ENCODE measurements at places on chromosomes 12 and 14.
A peak's percentile ranks its signal among the peaks of the same experiment; 100 is the strongest.

DNA sequence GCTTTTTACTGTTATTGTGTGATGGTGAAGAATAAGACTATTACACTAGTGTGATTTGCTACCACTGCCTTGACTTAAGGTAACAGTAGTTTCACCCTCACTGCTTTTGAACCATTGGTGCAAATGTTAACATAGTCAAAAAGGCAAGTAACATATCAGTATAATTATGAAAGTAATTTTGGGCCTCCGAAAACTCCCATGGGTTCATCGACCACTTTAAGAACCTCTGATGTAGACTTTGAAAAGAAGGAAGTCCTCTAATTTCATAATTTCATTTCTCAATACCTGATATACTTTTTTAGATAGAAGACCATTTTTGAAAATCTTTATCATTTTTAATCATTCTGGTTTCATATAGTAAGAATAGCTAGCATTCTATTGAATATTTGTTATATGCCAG lies 57.7 kb downstream of the ETNK1 start:
- no peak for DNase-seq

- DNase-seq: no peak
Observed at GRCh38 chr12:89154743-89155499, 197.4 kb downstream of the DUSP6 start.

DNA sequence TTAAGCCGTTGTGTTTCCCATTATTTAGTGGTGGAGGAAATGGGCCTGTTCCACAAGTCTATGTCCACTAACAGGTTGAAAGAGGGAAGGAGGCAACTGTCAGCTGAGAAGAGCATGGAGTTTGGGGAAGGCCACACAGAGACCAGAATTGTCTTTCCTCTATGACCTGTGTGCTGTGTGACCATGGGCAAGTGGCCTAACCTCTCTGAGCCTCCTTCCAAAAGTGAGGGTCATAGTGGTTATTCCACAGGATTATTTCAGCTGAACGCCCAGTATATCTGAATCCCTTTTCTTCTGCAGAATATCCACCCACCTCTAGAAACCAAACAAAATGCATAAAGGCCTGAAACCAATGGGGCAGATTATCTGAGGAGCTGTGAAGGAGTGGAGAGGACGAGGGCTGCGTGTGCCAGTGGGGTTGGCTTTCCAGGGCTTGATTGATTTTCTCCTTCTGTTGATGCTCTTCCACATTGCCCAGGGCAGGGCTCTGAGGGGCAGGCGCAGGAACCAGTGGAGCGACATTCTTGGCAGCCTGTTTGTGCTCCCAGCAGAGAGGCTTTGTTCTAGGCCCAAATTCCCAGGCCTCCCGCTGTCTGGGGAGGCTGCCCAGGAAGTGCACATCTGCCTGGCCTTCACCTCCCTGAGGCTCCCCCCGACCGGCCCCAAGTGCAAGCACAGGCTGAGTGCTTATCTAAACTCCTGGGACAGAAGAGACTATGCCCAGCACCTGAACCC lies 452.7 kb downstream of the BCL11B start:
- DNase-seq: no peak

DNA sequence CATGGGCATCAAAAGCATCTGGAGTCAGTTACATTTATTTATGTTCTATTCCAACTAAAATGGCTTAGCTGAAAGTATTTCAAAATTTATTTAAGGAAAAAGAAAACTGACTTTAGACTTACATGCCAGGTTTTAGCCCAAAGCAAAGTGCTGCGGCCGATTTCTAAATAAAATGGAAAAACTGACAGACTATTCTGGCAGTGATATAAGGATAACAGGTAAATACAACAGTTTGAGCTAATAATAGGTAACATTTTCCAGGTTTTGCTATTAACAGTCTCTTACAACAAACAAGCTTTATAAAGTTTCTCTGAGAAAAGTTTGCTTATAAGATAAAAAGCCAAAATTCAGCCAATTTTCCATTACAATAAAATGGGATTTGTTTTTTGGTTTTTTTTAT lies 937.2 kb upstream of the FLRT2 start:
- no peak for DNase-seq

- DNase-seq: no peak
Observed at GRCh38 chr12:104911942-104912341, 46.1 kb downstream of the SLC41A2 start.

GRCh38 chr12:14289601-14290000 lies 75.9 kb upstream of the ATF7IP start:
- DNase-seq: no peak

DNA sequence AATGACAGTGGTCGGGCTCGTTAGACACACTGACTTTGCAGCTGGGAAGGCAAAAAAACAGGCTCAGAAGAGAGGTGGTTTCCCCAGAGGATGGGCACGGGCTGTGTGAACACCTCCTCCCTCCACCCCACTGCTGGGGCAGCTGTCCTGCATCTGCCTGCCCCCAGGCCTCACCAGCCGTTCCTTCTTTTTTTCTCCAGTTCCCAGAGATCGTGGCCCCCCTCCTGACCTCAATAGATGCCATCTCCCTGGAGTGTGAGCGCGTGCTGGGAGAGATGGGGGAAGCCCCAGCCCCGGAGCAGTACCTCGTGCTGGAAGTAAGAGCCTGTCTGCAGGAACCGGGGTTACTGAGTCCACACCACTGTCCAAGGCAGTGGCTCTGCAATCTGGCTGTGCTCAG lies 17.4 kb downstream of the MVK start:
- DNase-seq: no peak

- no peak for DNase-seq
Observed at GRCh38 chr14:67385120-67385519, 25.0 kb downstream of the EIF2S1 start.

DNA sequence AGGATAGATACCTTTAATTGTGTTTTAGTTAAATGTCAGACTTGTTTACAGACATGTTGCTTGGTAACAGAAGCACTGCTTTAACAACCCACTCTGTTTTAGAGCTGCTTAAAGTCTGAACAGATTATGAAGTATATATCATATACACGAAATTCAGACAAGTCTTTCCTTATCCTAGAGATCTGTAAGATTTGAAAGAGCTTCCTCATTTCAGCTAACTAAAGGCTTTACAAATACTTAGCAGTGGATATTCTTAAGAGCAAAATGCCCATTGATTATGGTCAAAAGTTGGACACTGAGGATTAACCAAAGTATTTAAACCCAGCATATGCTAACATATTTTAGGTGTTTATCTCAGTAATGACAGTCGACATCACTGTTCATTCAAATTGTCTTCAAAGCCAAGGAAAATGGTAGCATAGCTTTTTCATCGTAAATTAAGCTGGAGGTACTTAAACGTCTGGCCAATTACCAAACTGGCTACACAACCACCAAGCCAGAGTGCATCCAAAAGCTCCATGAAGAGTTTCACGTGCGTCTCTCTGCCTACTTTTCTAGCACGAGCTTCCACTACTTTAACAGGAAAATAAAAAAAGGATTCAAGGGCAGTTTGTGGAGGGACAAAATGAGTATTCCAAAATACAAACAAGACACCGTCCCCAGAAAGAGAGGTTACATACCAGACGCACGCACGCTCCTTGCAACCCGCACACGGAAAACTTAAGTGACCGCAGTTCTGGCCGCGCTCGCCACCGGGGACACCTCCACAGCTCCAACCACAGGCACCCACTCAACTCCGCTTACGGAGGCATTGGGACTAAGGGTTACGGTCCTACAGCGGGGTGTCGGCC lies 565 bp downstream of the CEP83 start:
- DNase-seq: no peak

GRCh38 chr14:71454513-71455332 lies 477.5 kb upstream of the RGS6 start:
- DNase-seq: no peak

DNA sequence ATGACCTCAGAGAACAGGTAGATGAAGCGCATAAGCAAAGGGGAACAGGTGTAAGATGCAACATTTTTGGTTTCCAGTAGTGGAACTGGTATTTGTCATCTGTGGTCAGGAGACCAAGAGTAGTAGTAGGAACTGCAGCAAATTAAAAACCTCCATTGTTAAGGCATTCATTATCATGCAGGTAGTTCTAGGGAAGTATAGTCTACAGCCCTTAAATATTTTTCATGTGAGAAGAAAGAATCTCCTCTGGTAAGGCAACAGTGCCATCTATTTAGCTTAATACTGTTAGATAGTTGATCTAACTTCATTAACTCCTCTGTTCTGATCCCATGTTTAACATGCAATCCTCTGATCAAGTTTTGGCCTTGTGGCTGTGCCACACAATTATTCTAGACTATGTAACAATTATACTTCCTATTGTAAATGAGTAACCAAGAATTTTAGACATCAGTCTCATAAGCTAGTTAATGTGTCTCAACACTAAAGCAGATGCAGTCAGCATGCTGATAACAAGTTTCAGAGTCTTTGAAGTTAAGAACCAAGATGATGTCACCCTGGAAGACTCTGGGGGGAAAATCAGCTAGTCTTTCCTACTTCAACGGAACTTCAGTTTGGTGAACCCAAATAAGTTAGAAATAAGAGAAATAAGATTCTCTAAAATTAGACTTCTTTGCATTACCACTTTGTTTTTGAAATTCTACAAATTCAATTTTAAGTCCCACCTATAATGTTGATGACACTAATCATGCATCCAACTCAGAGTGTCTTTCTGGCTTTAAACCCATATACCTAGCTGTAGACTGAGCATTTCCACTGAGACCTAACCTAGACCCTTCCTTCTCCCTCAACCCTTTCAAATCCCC lies 70.9 kb downstream of the STXBP6 start:
- DNase-seq: no peak

DNA sequence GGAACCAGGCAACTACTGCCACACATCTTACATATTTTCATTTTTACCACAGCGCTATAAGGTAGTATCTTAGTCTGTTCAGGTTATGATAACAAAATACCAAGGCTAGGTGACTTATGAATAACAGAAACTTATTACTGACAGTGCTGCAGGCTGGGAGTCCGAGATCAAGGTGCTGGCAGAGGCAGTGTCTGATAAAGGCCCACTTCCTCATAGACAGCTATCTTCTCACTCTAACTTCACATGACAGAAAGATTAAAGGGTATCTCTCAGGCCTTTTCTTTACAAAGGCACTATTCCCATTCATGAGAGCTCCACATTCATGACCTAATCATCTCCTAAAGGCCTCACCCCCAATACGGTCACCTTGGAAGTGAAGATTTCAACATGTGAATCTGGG lies 59.8 kb upstream of the MDM1 start:
- DNase-seq: no peak

GRCh38 chr12:100593490-100593889 lies 20.0 kb downstream of the GAS2L3 start:
- no peak for DNase-seq

GRCh38 chr14:43041976-43042375 lies 1435.3 kb downstream of the LRFN5 start:
- DNase-seq: no peak

DNA sequence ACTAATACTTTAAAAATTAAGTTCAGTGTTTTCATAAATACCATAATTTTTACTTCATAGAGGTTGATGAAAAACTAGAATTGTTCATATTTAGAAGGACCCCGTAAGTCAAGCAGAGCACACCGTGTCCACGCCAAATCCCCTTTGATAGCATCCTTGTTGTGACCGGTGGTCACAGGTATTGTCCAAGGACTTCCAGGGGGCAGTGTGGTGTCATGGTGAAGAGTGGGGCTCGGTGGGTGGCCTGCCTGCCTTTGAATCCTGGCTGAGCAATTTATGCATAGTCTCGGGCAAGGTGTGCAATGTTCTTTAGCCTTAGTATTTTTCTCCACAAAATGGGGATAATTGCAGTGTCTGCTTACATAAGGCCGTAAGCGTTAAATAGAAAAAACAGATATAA lies 169.9 kb downstream of the KTN1 start:
- no peak for DNase-seq

DNA sequence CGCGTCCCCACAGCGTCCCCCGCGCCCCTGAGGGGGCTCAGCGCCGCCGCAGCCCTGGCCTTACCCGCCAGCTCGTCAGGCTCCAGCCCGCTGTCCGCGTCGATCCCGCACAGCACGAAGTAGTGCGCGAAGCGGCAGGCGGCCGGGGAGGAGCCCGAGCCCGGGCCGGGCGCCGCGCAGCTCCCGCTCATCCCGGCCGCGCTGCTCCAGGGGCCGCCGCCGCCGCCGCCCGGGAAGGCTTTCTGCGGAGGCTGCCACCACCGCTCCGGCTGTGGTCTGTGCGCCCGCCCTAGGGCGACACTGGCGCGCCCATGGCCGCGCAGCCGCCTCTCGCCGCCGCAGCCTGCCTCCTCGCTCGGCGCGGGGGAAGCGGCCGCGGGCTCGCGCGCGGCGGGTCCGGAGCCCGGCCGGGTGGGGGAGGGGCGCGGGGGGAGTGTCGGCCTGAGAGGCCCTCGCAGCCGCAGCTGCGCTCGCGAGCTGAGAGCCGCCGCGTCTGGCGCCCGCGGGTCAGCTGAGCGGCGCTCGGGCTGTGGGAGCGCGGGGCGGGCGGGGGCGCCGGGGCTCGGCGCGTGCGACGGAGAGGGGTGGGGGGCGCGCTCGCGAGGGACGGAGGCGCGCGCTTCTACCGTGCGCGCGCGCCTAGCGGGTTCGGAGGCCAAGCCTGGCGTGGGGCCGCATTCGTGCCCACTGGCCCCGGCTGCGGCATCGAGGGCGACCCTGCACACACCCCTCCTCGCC lies at the start of gene DENND5B:
Gene DENND5B, minus strand, starts transcription at position 495 of the 738 bp plus-strand sequence. Its CDS starts 304 bp downstream, at position 191.
- DNase-seq: no peak

GRCh38 chr14:39988939-39989338 lies 556.7 kb upstream of the FBXO33 start:
- DNase-seq: no peak

DNA sequence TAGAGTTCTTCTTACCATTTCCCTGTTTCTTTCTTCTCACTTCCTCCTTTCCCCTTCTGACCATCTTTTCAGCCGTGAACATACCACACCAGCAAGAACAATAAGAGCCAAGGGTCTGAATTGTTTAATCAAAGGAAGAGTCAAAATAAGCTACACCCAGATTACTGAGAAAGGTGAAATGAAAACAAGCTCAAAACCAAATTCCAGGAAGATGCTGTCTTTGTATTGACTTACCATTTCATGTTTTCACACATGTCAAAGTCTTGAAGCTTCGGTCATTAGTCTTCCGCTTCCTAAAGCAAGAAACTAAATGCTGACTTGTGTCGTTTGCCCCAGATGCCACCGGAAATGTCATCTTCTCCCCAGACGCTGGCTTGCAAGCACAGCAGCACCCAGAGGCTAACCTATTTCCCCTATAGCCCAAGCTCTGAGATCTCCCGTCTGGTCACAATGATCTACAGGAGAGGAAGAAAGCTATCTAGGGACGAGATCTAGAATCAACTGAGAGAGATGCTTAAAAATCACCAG lies 136.5 kb upstream of the AMIGO2 start:
- DNase-seq: peak; percentile 41

- DNase-seq: no peak
Observed at GRCh38 chr14:100841066-100841760, 15.3 kb downstream of the MEG3 start.
